ENCODE measurements at places on chromosomes 11 and 22.

DNA sequence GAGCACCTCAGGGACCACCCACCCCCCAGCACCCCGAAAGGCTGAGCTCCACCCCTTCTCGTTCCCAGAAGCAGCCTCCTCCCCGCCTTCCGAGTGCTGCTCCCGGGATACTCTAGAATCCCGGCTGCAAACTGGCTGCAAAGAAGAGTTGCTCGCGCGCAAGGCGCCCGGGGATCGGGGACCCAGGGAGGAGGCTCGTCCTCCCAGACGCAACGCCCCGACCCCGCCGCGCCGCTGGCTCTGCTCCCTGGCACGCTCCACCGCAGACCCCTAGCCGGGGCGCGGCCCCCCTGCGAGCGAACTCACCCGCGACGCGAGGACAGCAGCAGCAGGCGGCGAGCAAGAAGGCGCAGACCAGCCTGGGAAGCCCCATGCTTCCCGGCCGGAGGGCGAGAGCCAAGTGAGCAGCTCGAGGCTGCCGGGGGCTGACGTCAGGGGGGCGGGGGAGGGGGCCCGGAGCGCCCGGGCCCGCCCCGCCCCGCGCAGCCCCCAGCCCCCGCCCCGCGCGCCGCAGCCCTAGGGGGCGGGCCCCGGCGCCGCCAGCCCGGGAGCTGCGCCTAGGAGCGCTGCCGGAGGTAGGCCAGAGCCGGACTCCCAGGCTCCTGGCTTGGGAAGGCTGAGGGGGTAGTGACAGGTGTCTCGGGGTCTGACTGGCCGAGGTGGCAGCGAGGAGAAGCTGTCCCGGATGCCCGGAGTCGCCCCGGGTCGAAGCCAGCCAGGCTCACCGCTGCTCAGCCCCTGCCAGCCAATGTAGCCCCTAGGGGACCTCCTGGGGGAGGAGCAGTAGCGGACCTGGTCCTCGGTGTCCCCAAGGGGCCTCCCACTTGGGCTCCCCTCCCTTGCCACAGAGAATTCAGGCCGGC lies at the start of gene MCAM:
Gene MCAM, minus strand, starts transcription at position 402 of the 863 bp plus-strand sequence. Its CDS starts 29 bp downstream, at position 373.
- no peak for DNase-seq

GRCh38 chr22:30705710-30706651 lies 11.3 kb downstream of the OSBP2 start:
- DNase-seq: peak; percentile 4

DNA sequence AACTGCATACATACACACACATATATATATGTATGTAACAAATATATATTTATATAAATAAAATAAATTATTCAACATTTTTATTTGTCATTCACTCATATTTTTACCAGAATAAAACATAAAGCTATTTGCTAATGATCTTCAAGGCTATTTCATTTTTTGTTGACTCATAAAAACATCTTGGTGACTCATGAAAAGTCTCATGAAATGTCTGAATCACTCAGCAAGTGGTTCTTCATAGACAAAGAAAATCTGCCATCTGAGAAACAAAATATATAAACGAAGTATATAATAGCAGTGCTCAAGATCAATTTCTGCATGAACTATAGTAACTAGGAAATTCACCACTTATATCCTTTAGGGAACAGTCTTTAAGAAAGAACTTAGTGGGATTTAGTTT lies 764.8 kb upstream of the FAT3 start:
- no peak for DNase-seq

GRCh38 chr11:12744826-12745502 lies 70.7 kb downstream of the TEAD1 start:
- DNase-seq: no peak

GRCh38 chr11:65781152-65781961 lies 581 bp upstream of the AP5B1 start:
- no peak for DNase-seq

GRCh38 chr11:69940246-69940610 lies 121.0 kb upstream of the FGF3 start:
- DNase-seq: no peak

- DNase-seq: no peak
Observed at GRCh38 chr22:46779651-46780050, 17.2 kb downstream of the TBC1D22A start.

- DNase-seq: no peak
Observed at GRCh38 chr11:28535677-28536076, 427.5 kb downstream of the METTL15 start.

DNA sequence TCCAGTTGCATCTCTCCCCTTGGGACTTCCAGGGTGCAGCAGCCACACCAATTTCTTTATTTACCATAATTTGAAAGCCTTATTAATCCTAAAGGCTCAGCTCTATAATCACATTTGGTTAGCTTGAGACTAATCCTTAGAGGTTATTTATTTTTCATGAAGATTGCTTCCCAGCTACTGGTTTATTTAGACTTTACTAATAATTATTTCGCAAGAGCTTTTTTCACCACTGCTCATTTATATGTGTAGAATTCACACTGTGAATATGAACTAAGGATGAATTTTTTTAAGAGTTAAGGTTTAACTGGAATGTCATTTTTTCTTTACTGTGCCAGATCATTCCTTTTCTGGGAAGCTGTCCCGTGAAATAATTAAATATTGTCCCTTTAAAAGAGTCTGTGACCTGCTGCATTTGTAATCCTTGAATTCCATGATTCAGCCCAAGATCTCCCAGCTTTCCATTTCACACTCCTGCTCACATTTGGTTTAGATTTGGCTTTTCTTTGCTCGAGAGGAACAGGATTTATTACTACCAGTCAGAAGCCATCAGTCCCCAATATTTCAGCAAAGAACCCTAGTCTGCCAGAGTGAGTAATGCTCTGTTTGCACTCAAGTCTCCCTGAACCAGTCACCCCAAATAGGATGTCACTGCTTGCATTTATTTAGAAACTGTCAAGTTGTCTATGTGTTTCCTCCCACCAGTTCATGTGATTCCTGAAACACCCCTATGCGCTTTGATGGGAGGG lies 4.4 kb upstream of the CD44 start:
- no peak for DNase-seq

DNA sequence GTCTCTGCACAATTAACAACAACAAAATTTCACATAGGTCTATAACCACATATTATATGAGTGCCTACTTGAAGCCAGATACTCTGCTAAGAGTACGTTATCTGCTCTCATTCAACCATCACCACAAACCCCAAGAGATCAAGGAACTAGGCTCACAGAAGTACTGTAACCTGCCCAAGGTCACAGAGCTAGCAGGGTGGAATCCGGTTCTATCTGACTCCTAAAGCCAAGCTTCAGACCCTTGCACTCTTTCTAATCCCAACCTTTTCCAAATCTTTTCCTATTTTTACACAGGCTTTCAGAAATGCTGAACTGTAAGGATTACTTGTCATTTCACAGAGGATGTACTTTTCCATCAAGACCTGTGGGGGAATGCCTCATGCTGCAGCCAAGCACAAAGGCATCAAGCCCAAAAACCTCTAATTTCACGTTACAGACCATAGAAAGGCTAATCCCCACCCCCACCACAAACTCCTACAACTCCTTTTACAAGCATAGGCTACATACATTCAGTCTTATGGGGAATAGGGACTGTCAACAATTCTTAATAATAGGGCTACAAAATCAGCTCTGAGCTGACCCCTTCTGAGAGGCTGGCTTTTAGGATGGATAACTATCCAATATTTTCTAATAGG lies 927 bp downstream of the PRCP start:
- DNase-seq: peak; percentile 7

GRCh38 chr11:134714021-134714656 lies 302.1 kb upstream of the B3GAT1 start:
- no peak for DNase-seq

GRCh38 chr11:69642913-69643632 lies 2.1 kb downstream of the CCND1 start:
- DNase-seq: peak; percentile 39

GRCh38 chr11:83427501-83427900 lies 141.3 kb upstream of the CCDC90B start:
- no peak for DNase-seq

GRCh38 chr11:11148104-11148509 lies 204.9 kb downstream of the CSNK2A3 start:
- no peak for DNase-seq

DNA sequence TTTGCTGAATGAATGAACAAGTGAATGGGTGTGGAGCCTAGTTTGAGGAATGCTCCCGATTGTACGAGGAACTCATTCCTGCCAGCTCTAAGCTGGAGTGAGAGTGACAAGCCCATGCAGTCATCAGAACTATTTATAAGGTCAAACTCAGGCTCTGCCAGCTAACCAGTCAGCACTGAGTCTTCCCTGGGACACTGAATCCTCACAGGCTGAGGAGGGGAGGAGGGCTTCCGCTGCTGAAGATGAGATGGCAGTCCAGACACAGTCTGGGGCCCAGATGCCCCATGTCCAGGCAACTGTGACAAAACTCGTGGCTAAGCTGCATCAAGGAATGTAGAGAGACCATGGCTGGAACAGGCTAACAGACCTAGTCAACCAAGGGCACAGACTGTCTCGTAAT lies 4.0 kb downstream of the LRP4 start:
- no peak for DNase-seq

GRCh38 chr11:71215425-71215965 lies 36.9 kb downstream of the SHANK2 start:
- no peak for DNase-seq

GRCh38 chr11:43579171-43579918 lies 101.2 kb upstream of the HSD17B12 start:
- DNase-seq: no peak

DNA sequence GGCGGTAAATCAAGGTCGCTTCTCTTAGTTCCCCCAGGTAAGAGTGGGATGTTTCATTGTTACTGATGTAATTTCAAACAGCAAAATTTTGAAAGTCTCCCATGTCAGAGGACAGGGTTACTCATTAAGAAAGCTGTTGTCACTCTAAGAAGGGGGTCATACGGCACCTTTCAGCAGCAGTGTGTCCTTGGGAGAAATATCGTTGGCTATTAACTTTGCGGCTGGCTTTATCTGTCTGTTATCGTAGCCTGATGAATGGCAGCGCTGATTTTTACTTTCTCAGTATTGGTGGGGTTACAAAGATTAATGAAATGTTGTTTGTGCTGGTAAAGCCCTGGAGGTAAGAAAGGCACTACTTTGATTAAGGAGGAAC lies 27.5 kb upstream of the FBXO3 start:
- DNase-seq: no peak

GRCh38 chr11:70281156-70281609 lies 10.7 kb downstream of the PPFIA1 start:
- no peak for DNase-seq

DNA sequence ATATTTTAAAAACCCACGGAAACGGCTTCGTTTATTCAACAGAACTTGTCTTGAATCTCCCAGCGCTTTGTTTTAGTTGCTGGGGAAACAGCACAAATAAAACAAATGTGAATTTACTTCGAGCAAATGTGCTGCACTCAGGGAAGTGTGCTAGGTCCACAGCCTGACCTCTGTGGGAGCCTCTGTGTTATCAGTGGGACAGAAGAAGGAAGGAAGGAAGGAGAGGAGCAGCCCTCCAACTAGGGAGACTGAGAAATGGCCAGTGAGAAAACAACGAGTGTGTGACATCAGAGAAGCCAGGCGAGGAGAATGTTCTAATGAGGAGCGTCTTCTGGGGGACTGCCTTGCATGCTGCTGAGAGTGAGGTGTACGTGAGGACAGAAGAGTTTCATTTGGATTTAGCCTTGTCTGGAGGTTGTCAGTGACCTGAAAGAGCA lies 42.7 kb downstream of the PPP6R3 start:
- DNase-seq: no peak

DNA sequence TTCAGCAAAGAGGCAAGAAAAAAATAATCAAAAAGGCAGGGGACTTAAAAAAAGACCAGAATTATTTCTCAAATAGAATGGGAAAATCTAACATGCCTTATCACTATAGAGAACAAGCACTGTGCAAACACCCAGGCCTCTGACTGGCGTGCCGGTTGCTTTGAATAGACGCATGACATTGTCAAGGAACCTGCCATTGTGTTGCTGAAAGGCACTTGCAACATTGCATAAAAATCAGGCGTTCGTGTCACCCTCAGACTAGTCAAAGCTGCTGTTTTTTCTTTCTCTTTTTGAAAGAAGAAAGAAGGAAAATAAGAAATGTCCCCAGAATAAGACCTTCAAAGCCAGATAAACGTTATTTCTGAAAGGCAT lies 549.3 kb upstream of the CADM1 start:
- DNase-seq: no peak

DNA sequence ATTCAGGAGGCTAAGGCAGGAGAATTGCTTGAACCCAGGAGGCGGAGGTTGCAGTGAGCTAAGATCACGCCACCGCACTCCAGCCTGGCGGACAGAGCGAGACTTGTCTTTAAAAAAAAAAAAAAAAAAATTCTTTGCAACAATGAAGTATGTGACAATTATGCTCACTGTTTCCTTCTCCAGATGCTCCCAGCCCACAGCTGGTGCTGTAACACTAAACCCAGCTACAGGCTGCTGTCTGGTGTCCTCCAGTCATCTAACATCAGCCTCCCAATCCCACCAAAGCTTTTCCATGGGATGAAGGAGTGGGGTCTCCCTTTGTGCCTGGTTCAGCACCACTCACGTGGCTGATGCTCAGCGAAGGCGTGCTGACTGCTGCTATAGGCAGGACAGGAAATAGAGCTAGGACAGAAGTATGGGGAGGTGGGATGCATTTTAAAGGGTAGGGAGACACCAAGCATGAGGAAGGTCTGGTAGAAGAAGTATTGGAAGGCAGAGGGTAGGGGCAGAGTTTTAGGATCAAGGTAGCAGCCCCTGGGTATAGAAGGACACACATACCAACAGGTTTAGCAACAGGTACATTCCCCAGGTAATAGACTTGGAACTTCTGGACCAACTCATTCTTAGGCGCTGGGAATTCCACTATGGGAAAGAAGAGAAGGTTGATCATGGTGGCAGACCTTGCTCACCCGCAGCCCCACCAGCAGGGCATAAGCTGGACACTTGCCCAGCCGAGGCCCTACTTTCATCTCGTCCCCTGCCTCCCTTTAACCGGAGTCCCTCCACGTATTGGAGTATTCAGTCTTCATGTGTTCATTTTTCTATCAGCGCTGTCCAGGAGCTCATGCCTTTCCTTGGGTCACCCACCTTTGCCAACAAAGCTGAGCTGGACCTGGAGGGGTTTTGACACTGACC lies 10.4 kb downstream of the SMPD1 start:
- DNase-seq: no peak

- no peak for DNase-seq
Observed at GRCh38 chr11:66566221-66566620, 2.2 kb downstream of the CTSF start.

Measured in NCI-H2107 (cell line).